NCI-H69 (cell line): ENCODE measurements at places on chromosomes 13 and 19.
A peak's percentile ranks its signal among the peaks of the same experiment; 100 is the strongest.

- DNase-seq, result no peak
Measured at GRCh38 chr13:97160421-97160820, 61.7 kb upstream of the MBNL2 start.

GRCh38 chr13:110231348-110232047, 75.5 kb downstream of the COL4A1 start:
- DNase-seq, result no peak

GRCh38 chr13:113860051-113860664, 3.7 kb downstream of the GAS6 start:
- DNase-seq, result no peak

DNA sequence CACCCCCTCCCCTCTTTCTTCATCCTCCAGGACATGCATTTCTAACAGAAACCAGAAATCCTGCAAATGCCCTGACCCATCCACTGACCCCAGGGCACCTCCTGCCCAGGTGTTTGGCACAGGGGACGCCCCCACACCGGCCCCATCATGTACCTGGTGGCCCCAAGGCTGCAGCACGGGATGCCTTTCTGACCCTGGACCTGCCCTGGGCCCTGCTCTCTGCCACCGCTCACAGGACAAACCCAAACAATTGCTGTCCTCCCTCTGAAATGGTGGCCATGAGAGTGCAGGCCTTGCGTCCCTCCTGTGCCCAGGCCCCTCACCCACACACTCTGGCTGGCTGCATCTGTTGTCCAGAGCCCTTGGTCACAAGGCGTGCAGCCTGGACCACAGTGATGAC, 12.1 kb downstream of the SCGB2B2 start:
- no peak for DNase-seq

- peak; percentile 94 for DNase-seq
Measured at GRCh38 chr19:2491130-2491801, 15.3 kb downstream of the GADD45B start.

DNA sequence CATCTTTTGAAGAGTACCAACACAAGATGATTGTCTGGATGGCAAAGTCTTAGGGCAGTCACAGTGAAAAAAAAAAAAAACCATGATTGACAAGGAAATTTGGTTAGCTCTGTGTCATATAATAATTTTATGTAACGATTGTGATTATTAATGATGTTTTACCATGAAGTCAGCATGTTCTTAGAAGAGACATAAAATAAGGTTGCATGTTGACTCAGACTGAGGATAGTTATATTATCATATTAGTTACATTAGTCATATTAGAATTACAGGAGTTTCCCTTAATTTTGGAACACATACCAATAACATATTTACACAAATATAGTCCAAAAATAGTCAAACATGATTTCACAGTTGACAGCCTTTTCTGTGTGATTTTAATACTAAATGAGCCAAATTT, 5.7 kb downstream of the ZNF431 start:
- no peak for DNase-seq

GRCh38 chr19:16340092-16340491, 15.5 kb downstream of the KLF2 start:
- DNase-seq, result no peak

GRCh38 chr13:51341232-51341631, 1.7 kb downstream of the SERPINE3 start:
- no peak for DNase-seq

DNA sequence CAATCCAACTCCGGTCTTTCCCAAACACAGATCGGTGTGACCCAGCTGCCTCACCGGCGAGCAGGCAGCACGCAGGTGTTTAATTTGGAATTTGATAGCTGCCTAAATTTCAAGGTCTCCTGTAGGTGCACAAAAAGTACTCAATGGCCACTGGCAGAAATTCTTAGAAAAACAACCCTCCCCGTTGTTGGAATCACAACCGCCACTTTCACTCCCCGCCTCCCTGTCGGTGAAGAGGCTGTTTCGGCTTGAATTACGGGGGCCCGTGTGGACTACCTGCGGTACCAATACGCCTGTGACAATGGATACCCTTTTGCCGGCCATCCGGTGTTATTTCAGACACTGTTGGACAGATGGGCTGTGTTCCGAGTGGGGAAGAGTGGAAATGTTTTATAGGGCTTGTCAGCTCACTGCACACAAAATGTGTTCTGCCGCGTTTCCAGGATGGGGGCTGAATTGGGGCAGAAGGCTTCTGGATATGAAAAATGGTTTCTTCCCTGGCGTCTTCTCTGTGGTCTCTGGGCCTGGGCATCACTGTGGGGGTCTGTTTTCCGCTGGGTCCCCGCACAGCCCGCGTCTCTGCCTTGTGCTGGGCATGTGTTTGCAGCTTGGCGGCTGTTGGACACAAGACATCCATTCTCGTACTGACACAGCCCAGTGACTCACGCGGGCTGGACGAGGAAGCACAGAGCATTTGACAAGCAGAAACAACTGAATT, 45.4 kb downstream of the ZIC5 start:
- DNase-seq, result peak; percentile 96

- no peak for DNase-seq
Measured at GRCh38 chr19:30312582-30313352, 59.4 kb upstream of the ZNF536 start.

DNA sequence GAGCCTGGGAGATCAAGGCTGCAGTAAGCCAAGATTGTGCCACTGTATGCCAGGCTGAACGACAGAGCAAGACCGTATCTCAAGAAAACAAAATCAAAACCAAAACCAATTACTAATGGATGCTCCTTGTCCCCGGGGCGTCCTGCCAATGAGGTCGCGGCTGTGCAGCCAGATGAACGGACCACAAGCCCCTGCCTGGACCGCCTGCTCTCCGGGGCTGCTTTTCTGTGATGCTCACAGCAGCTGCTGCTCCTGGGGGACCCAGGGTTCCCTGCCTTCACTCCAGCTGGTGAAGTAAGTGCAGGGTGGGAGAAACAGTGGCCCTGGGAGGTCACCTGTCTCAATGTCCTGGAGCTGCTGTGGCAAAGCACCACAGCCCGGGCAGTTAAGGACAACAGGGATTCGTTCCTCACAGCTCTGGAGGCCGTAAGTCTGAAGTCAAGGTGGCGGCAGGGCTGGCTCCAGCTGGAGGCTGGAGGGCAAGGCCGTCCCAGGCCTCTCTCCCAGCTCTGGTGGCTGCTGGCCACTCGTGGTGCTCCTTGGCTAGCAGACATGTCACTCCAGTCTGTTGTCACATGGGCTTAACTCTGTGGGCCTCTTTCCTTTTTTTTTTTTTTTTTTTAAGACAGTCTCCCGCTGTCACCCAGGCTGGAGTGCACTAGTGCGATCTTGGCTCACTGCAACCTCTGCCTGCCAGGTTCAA, 10.1 kb downstream of the COPE start:
- no peak for DNase-seq

DNA sequence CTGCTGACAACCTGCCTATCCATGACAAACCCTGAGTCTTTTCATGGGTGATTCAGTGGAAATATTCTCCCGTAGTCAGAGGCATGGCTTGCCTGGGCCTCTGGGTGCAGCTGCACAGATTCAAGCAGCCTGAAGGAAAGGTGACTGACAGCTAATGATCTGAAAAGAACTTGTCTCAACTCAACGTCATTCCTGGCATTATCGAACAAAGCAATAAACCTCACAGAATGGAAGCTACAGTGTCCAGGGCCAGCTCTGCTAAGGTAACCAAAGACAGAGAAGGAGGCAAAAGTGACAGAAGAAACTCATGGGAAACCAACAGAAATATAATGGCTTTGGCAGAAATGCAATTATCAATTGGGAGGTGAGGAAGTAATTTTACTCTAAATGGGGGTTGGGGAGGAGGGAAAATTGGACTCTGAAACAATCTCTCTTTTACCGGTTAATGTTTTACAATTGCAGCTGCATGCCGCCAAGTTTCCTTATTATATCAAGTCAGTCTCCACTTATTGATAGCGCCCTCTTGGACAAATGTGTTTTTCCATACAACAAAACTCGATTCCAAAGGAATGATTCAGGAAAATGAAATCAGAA, 12.9 kb downstream of the STARD13 start:
- no peak for DNase-seq

- peak; percentile 6 for DNase-seq
Measured at GRCh38 chr13:77537289-77537919, 1.9 kb downstream of the SCEL start.
